ENCODE measurements at places on chromosomes 2 and 18.

DNA sequence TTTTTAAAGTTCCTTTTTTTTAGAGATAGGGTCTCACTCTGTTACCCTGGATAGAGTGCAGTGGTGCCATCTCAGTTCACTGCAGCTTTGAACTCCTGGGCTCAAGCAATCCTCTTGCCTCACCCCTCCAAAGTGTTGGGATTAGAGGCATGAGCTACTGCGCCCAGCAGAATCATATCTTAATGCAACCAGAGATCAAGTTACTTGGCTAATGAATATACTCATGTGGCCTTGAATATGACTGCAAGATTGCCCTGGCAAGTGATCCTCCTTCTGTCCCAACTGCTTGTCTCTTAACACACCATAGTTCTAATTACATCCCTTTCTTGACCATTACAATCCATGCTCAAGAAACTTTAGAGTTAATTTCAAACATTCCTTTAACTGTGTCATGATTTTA is 133.5 kb downstream of the SRBD1 start:
- DNase-seq: no peak

DNA sequence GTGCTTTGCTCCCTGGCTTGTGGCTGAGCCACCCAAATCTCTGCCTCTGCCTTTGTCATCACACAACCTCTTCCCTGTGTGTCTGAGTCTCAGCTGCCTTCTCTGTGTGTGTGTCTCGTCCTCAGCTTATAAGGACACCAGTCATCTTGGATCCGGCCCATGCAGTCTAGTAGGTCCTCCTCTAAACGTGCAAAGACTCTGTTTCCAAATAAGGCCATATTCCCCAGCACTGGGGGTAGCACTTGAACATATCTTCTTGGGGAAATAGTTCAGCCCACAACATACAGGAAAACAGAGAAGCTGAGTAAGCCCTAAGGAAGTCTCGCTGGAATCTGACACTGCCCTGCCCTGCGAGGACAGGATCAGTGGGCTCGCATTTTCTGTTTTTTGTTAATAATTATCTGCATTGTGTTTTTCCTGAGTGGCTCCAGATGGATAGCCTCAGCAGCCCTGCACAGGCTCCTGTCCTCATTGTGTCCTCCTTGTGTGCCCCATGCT is 42.1 kb downstream of the MTCL1 start:
- DNase-seq: no peak

- DNase-seq: no peak
Observed at GRCh38 chr2:115678129-115678528, 1235.7 kb downstream of the DPP10 start.

DNA sequence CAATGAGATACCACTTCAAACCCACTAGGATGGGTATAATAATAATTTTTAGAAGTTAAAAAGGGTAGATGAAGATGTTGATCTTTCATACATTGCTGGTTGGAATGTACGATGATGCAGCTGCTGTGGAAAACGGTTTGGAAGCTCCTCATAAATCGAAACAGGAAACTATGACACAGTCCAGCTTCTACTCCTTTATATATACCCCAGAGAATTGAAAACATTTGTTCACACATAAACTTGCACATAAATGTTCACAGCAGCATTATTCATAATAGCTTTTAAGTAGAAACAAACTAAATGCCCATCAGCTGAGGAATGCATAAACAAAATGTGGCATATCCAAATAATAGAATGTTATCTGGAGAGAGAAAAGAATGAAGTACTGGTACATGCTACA is 95.0 kb downstream of the STRADB start:
- no peak for DNase-seq

- no peak for DNase-seq
Observed at GRCh38 chr2:119126650-119127049, 31.9 kb downstream of the C1QL2 start.

- DNase-seq: no peak
Observed at GRCh38 chr2:206031950-206032567, 53.9 kb downstream of the INO80D start.

DNA sequence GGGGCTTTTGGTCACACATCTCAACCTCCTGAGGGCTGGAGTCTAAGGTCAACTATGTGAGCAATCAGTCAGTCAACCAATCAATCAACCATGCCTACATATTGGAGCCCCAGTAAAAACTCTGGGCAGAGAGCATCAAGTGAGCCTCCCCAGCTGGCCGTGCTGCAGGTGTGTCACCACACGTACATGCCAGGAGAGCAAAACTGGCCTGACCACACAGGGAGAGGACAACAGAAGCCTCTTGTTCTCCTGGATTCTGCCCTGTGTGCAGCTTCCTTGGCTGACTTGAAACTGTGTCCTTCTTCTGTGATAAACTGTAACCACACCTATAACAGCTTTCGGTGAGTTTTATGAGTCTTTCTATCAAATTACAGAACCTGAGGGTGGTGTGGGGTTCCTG is 25.9 kb downstream of the GPR35 start:
- no peak for DNase-seq

- no peak for DNase-seq
Observed at GRCh38 chr2:9358846-9359245, 64.5 kb downstream of the ITGB1BP1 start.

DNA sequence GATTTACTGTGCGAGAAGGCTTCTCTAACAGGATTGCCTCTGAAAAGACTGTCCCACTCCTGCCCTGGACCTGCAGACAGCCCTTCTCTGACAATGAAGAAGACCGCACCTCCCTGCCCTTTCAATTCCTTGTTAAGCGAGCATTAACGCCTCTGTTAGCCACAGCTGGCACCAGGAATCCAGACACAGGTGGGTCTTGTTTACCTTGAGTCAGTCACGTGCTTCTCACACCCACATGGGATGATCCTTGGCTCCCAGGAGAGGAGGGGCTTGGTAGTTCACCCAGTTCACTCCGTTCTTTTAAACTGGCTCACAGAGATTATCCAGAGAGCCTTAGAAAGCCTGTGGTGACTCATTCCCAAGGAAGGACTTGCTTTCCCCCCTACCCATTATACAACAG is 410.5 kb upstream of the MEIS1 start:
- DNase-seq: no peak

DNA sequence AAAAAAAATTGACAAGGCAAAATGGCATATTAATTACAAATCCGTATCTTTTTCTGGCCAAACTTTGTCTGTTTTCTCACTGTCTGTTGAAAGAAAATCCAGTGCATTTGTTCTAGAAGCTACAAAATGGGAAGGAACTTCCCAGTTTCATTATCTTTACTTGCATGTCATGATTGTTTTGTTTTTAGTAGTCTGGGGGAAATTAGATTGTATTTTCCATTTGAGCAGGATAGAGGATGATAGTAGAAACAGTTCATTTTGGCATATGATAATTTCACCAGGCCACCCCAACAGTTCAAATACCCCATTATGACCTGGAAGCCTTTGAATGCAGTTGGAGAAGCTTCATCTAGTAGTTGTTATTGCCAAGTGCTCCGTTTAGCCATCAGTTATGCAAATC is 77.5 kb upstream of the RANBP2 start:
- DNase-seq: no peak
